ENCODE measurements at places on chromosomes 11 and 22.

DNA sequence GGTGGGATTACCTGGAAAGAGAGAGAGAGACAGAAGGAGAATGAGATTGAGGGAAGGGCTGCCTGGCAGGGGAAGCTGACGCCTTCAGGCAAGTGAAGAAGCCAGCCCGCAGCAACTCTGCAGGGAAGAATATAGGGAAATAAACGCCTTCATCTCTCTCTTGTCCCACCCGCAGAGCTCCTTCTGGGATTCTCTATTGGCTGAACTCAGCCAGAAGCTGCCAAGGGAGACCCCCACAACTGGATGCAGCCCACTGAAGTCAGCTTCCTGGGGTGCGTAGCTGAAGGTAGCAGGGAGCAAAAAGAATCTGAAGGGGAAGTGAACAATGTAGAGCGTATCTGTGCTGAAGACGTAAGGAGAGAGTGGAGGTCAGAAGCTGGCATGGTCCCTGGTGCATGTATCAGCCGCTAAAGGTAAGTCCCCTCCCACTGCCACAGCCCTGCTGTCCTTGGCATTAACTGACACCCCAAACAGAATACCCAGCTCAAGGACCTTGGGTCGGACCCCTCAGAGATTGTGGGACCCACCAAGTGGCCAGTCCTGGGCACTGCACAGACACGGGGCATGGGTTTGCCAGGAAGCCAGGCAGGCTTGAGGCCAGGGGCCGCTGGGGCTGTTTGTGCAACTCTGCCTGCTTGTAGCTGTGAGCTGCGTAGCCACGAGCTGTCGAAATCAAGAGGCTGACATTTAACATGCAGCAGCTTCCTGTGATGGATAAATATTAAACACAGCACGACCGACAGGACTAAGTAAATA is 469.9 kb downstream of the MN1 start:
- H3K36me3 ChIP-seq, result no peaks in the 10 kb centered on the region
- no peaks in the 10 kb centered on the region for H3K4me1 ChIP-seq
- H3K27ac ChIP-seq, result no peak overlapping the region

DNA sequence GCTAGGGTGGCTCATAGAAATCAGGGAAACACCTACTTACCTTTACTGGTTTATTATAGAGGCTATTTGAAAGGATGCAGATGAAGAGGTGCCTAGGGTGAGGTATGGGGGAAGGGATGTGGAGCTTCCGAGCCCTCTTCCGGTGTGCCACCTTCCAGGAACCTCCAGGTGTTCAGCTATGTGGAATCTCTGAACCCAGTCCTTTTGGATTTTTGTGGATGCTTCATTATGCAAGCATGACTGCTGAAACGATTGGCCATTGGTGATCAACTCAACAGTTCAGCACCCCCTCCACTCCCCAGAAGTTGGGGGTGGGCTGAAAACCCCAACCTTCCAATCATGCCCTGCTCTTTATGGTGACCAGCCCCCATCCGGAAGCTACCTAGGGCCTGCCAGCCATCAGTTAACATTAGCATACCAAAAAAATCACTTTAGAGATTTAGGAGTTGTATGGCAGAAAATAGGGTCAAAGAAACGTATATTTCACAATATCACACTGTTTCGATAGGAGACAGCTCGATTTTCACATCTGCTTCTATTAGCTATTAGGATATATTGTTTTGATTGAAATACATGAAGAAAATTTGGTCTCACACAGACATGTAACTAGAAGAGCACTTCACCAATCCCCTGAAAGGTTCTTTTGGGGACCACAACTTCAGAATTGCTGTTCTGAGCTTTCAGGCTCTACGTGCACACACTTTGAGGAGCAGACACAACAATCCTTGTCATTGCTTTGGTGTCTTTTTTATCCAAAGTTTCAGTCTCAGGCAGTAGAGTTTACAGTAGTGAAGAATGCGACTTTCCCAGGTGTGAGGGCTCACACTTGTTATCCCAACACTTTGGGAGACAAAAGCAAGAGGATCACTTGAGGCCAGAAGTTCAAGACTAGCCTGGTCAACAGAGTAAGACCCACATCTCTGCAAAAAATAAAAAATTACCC is 3.3 kb upstream of the POLR2G start:
- no peak overlapping the region for H3K4me3 ChIP-seq
- no peaks in the 10 kb centered on the region for H3K27me3 ChIP-seq
- H3K27ac ChIP-seq, result no peak overlapping the region

DNA sequence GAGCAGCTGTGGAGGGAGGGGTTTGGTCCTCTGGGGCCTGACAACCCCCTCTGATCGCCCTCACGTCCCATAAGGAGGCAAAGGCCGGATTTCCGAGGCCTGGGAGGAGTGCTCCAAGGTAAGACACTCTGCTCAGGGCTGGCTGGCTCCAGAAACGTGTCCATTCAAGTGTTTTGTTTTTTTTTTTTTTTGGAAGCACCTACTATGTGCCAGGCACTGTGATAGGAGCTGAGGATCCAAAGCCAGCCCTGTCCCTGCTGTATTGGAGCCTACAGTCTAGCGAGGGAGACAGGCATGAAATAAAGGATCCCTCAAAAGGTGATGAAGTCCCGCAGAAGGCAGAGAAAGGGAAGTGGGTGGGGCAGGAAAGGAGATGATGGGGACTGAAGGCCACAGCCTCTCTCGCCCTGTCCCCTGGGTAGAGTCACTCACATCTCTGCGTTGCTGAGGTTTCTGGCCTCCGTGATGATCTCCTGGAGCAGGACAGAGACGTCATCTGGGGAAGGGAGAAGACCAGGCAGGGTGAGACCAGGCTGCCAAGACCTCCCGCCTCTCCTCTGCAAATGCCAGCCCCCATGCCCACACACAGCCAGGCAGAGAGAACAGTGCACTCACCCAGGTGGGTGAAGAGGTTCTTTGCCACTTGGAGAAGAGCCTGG is 89.2 kb downstream of the PDE2A start:
- H3K36me3 ChIP-seq, result no peaks in the 10 kb centered on the region
- no peaks in the 10 kb centered on the region for H3K27me3 ChIP-seq
- no peak for DNase-seq
- peak overlapping the region; percentile 20 for H3K4me3 ChIP-seq
- no peak overlapping the region for H3K27ac ChIP-seq

GRCh38 chr11:111602865-111603610 is 789 bp downstream of the SIK2 start:
- H3K27me3 ChIP-seq, result no peaks in the 10 kb centered on the region
- no peaks in the 10 kb centered on the region for H3K36me3 ChIP-seq
- peak overlapping the region; percentile 95 for H3K4me3 ChIP-seq
- H3K4me1 ChIP-seq, result peaks cover 9% of the 10 kb centered on the region
- H3K27ac ChIP-seq, result peak overlapping the region; percentile 94

DNA sequence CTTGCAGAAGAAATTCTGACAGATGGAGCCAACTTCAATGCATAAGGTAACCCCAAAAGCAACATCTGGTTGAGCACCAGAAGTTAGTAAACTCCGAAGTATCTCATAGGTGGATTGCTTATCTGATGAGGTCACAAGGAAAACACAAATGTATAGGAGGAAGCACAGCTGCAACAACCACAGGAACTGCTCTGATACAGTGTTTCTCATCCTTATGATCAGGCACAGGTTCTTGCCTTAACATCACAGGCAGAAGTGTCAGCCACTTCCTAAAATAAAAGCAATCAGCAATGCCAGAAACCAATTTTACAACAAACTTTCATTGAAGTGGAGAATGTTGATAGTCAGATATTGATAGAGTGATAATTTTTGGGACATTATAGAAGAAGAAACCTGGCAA is 530.3 kb upstream of the FAT3 start:
- no peak overlapping the region for H3K4me3 ChIP-seq
- DNase-seq, result no peak
- no peaks in the 10 kb centered on the region for H3K27me3 ChIP-seq
- no peaks in the 10 kb centered on the region for H3K4me1 ChIP-seq
- no peak overlapping the region for H3K27ac ChIP-seq

DNA sequence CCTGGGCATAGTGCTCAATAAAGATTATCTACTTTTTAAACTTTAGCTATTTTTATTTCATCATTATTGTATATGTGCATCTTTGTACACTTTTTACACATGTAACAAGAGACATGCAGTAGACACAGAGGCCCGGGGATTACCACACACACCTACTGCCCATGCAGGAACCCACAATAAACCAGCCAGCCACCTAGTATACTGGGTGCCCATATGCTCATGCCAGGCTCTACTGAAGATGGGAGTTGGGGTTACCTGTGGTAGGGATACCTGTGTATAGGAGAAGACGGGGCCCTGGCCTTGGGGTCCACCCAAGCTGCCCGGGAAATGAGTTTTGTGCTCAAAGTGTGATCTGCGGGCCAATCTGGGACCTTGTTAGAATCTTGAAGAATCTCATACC is 31.2 kb upstream of the P2RY2 start:
- no peaks in the 10 kb centered on the region for H3K27me3 ChIP-seq
- DNase-seq, result no peak
- H3K4me1 ChIP-seq, result peaks cover 3% of the 10 kb centered on the region
- H3K27ac ChIP-seq, result no peak overlapping the region

DNA sequence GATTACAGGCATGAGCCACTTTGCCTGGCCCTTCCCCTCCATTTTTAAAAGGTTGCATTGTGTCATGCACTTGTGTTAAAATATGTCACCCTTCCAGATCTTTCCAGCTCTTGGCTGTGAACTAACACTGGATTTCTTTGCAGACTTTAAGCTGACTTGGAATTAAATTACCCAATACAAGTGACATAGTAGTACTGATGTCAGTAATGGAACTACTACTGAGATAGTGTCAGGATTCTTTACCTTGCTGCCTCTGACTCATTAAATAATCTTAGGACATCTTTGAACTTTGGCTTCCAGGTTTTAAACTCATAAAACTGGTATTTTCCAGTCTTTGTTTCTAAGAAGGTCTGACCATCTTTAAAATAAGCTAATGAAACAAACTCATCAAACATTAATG is 51.8 kb upstream of the OR4B1 start:
- DNase-seq, result no peak
- H3K4me1 ChIP-seq, result no peaks in the 10 kb centered on the region
- no peak overlapping the region for H3K4me3 ChIP-seq
- no peaks in the 10 kb centered on the region for H3K27me3 ChIP-seq
- no peak overlapping the region for H3K27ac ChIP-seq

DNA sequence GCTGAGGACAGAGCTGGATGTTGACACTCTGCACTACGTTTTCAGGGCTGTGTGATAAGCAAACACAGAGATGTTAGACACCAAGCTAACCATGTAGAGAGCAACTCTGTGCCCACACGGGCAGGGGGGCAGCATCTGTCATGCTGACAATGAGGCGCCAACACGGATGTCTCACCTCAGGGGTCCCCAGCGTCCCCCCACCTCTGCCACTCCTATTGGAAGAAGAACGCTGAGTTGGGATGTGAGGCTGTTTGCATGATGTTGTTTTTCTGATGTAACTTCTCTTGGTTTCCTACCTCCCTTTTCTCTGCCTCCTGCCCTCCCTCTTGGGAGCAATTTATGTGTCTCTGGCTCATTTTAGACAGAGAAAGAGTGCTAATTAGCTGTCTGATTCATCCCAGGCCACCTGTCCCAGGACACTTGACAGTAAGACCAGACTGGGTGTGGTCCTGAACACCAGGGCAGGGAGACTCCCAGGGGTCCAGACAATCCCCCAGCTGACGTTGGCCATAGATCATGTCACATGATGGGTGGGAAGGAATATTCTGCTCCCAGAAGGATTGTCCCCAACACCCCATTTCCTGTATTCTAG is 89.2 kb upstream of the NCAM1 start:
- no peaks in the 10 kb centered on the region for H3K27me3 ChIP-seq
- H3K27ac ChIP-seq, result no peak overlapping the region
- H3K4me3 ChIP-seq, result no peak overlapping the region
- no peak for DNase-seq
- no peaks in the 10 kb centered on the region for H3K36me3 ChIP-seq
- no peaks in the 10 kb centered on the region for H3K4me1 ChIP-seq

DNA sequence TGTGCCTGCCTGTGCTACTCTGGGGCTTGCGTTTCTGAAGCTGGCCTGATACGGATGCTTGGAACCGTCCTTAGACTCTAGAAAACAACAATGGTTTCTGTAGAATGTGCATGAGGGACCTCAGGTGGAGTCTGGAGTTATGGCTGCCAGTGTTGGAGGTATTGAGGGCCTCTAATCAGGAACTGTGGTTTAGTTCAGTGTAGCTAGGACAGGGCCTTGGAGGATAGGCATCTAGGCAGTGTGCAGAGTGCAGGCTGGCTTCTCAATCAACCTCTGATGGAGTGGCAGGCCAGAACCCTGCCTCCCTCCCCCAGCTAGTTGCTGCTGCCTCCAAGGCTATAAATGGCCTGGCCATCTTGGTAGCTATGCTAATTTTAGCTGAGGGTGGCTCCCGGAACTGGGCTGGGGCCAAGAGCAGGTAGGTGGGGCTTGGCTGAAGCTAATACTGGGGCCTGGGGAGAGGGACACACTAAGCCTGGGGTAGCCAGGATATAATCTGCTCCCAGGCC is 4.0 kb downstream of the STIM1 start:
- no peaks in the 10 kb centered on the region for H3K27me3 ChIP-seq
- H3K36me3 ChIP-seq, result no peaks in the 10 kb centered on the region
- peaks cover 33% of the 10 kb centered on the region for H3K4me1 ChIP-seq
- H3K4me3 ChIP-seq, result no peak overlapping the region
- H3K27ac ChIP-seq, result peak overlapping the region; percentile 13

DNA sequence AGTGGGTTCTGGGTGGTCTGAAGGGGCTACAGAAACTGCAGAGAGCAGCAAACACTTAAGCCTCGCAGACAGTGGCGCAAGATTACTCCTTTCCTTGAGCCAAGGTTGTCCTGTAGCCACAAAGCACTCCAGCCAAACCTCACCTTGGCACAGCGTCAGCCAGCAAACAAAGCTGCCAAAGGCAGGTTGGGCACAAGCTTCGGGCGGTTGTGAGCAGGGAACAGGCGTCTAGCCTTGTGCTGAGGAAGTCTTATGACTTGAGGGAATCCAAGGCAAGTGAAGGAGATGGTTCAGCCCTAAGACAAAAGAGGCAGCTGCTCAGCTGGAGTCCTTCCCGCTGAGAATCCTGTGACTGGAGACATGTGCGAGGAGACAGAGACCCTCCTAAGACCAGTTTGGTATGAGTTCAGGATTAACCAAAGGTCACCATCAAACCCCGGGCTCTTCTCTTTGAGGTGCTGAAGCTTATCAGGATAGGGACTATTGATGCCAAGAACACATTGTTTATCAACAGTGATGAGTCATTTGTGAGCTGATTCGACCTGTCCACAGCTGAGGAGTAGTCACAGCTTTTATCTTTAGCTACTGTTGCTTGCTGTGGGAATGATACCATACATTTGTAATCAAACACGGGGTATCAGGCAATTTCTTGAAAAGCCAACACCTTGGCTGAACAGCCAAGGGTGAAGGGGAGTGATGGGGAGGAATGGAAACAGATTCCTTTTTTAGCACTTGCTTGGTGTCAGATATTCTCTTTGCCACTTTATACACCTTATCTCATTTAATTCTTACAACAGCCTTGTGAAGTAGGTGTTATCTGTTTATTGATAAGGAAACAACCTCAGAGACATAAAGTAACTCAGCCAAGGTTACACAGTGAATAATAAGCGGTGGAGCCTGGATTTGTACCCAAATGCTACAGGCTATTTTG is 4.6 kb downstream of the ADM start:
- no peaks in the 10 kb centered on the region for H3K36me3 ChIP-seq
- no peaks in the 10 kb centered on the region for H3K27me3 ChIP-seq
- no peak overlapping the region for H3K27ac ChIP-seq
- peaks cover 21% of the 10 kb centered on the region for H3K4me1 ChIP-seq
- H3K4me3 ChIP-seq, result no peak overlapping the region
- peak; percentile 87 for DNase-seq
